ENCODE measurements at places on chromosomes 5 and 9.

DNA sequence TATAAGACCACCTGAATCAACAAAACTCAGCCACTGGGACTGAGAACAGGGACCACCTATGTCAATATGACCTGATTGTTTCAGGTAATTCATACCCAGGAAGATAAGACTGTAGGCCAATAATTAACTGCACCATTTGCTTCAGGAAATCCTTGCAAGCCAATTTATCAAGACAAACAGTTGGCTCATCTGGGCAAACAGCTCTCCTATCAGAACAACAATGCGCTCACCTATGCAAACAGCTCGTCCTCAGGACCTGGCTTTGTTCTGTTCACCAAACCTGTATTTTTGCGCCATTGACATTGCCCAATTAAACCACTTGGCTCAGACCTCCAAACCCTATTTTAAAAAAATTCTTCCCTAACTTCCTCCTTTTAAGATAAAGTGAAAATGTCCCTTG lies 92.3 kb upstream of the MARCHF11 start:
- no peak for DNase-seq

GRCh38 chr9:720239-720881 lies 121.1 kb upstream of the DMRT1 start:
- DNase-seq = no peak

DNA sequence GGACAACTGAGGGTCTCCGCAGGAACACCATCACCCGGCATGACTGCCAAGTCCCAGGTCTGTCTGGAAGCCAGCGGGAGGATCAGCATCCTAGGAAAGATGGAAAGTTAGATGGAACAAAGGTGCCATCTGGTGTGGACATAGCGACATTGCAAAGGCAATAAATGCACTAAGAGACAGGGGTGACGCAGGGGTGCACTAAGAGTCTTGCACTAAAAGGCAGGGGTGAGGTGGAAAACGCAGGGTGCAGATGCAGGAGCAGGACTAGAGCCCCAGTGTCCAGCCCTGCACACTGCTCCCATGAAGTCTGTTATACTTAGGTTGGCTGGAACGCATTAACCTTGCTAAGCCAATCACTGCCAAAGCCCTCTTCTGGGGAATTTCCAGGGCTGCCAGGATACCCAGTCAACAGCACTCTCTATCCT lies 15.5 kb downstream of the ATOX1 start:
- peak; percentile 37 for DNase-seq

DNA sequence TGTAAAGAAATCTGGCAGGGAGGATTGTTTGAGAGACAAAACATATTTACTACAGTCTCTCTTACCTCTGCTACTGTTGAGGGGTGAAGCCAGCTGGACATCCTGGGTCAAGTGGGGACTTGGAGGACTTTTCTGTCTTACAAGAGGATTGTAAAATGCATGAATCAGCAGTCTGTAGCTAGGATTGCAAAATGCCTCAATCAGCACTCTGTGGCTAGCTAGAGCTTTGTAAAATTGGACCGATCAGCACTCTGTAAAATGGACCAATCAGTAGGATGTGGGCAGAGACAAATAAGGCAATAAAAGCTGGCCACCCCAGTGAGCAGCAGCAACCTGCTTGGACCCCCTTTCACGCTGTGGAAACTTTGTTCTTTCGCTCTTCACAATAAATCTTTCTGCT lies 995.8 kb upstream of the CDH6 start:
- DNase-seq = no peak

- DNase-seq = no peak
Observed at GRCh38 chr5:59190746-59191145, 607.9 kb downstream of the RAB3C start.
